ENCODE measurements at places on chromosomes 1 and 21.
A peak's percentile ranks its signal among the peaks of the same experiment; 100 is the strongest.

GRCh38 chr1:168958562-168959289 lies 147.8 kb upstream of the ATP1B1 start:
- DNase-seq, result no peak

DNA sequence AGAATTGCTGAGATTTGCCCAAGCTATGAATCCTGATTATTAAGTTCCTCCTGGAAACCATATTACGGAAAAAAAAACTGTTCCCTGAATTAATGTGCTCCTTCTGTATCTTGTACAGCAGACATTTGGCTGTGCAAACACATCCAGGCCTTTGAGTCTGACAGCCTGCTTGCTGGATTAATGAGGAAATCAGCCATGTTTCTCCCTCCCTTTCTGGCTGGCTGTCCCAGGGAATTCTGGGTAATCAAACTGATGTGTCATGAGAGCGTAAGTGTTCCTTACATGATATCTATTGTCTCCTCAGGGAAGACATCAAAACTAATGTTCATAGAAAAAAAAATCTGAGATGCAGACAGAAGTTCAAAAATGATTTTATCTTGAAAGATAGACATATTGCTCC lies 18.8 kb downstream of the PGBD5 start:
- DNase-seq, result no peak

DNA sequence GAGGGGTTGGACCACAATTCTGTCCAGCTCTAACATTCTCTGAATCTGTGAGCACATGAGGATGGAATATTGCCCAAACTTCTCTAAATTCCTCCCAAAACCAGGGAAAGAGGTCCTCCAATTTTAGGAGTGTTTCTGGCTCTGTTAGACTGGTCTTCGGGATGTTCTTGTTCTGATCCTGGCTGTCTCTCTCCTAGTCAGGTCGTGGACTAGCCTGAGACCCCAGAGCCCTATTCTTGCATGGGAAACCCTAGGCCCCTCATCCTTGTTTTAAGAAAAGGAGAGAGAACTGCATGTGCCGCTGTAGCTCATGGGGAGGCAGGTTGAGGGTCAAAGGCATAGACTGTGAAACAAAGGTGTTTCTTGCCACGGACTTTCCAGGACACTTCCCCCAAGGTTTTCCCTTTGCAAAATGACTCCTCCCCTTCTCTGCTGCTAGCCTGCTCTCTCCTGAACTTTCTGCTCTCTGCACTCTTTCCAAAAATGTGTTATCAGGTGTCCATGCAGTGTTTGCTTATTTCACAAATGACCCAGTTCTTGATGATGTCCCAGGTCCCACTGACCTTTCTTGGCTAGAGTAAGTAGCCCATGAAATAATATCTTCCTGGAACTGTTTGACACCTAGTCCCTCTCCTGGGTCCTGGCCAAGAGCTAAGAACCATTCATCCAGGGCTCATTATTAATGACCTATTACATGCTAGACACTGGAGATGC lies 29.3 kb upstream of the RD3 start:
- DNase-seq, result no peak

GRCh38 chr1:20982316-20982715 lies 194.4 kb downstream of the EIF4G3 start:
- no peak for DNase-seq

GRCh38 chr1:81158592-81158991 lies 642.1 kb upstream of the ADGRL2 start:
- no peak for DNase-seq

DNA sequence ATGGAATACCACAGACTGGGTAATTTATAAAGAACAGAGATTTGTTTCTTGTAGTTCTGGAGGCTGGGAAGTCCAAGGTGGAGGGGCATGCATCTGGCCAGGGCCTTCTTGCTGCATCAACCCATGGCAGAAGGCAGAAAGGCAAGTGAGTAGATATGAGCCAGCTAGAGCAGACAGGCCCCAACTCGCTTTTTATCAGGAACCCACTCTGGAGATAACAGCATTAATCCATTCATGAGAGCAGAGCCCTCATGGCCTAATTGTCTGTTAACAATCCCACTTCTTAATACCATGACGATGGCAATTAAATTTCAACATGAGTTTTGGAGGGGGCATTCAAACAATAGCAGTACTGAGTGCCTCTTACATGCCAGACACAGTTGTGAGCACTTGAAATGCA lies 87.2 kb upstream of the SOX13 start:
- no peak for DNase-seq

DNA sequence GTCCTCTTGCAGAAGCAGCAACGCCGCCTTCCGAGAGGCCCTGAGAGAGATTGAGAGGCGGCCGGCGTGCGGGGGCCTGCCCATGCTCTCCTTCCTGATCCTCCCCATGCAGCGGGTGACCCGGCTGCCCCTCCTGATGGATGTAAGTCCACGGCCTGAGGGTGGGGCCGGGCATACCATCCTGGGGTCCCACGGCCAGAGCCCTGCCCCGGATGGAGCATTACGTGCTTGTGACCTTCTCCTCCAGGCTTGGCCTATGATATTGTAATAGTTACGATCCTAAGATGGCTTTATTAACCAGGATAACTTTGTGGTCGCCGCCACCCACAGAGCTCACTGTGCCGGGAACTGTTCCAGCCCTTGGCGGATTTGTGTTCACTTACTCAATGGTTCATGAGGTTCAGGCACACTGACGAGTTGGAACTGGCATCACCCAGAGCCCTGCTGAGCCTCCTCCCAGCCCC lies 18.9 kb downstream of the ARHGEF16 start:
- DNase-seq, result no peak

DNA sequence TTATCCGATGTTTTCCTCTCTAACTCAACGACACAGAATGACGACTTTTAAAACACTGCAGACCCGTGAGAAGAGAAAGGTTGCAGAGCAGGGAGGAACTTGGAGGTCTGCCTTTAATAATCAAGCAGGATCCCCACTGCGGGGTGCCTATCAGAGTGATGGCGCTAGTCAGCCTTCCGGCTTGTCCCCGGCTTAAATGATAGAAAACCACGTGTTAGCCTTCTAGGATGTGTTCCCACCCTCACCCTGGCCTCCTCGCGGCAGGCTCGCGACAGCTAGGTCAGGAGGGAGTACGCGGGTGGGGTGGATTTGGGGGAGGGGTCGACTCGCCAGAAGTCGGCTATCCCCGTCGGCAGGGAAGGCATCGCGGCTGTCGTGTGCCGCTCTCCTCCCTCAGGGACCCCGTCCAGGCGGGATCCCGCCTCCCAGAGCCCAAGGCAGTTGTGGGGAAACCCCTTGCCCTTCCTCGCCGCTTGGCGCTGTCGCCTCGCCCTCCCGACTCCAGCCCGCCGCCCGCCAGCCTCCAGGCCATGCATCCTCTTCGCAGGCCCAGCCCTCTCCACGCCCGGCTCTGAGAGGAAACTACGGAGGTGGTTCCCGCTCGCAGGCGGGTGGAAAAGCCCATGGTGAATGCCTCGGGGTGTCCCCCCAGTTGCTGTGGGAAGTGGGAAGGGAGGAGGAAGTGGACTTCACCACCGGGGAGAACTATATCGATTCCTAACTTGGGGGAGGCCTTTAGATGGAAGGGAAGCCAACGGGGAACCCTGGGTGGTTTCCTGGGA lies 1.1 kb upstream of the SMG7 start:
- peak; percentile 63 for DNase-seq

- no peak for DNase-seq
Observed at GRCh38 chr1:228045871-228046270, 36.6 kb upstream of the ARF1 start.

DNA sequence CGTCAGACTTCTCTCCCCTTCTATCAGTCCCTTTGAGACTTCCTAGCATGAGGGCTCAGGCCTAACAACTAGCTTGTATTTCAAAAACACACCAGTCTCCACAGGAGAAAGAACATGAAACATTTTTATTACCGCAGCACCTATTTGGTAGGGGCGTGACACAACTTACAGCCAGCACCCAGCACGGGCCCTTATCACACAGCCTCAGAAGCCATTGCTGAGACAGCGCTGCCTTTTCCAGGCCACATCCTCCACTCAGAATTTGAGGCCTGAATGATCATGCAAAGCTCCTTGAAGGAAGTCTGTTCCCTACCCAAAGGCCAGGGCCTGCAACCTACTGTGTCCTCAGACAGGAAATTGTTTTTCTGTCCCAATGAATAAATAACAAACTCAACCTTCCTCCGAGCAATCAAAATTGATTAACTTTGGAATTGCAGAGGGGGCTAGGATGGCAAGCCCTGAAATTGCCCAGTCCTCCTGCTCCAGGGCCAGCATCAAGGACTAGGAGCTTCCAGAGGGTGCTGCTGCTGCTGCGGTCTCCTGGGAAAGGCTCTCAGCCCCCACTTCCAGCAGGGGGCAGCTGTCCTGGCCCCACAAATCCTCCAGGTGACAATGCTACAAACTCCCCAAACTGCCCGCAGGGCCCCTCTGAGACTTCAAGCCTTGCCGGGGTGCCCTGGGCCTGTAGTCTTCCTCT lies 94.3 kb upstream of the GALNT2 start:
- DNase-seq, result no peak

- no peak for DNase-seq
Observed at GRCh38 chr1:161936786-161937185, 86.9 kb downstream of the OLFML2B start.

- no peak for DNase-seq
Observed at GRCh38 chr21:14010729-14011128, 200.0 kb downstream of the LIPI start.

DNA sequence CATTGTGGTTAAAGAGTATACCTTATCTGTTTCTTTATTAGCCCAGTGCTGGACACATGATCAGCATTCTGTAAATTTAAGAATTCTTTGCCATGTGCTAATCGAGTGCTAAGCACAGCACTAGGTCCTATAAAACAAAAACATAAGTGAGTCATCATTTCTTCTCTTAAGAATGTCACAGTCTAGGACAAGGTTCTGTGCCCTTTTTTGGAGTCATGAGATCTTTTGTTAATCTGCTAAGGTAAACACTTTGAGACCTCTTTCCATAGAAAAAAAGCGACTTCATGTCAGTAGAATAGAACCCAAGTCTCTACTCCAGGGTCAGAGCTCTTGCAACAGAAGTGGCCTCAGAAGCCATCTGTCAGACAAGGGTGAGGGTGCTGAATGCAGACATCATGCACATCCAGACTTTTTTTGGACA lies 70.0 kb upstream of the NFIA start:
- no peak for DNase-seq
